ENCODE measurements at places on chromosomes 16 and 17.

DNA sequence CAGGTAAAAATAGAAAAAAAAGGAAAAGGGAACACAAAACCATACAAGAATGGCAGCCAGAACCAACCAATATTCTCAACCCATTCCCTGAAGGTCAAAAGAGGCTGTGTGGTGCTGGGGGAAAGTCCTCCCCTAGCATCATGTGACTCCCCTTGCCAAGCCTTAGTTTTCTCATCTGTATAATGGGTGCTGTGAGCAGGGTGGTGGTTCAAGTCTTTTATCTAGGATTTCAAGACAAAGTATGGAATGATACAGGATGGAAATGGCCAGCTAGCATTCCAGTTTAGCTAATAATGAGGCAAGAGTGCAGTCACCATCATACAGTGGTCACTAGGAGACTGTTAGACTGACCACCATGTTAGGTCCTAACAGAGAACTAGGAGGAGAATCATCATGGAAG, 20.7 kb downstream of the PSMB3 start:
- ATAC-seq = no peak

DNA sequence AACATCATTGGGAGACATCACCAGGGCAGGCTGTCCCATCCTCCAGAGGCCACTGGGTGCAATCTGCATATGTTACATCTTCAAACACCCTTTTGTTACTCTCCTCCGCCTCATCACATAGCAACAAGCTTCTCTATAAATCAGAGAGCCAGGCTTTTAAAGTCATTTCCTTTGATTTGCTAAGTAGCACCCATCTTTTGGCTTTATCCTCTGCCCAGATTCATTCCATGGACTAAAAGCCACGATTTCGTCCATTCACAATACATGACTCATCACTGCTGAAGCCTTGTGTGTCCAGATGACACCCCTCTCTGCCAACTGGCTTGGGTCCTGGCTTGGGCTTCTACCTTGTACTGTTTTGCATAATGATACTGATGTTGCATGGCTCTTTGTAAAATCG, 2.0 kb upstream of the KRT38 start:
- peak; percentile 89 for ATAC-seq

DNA sequence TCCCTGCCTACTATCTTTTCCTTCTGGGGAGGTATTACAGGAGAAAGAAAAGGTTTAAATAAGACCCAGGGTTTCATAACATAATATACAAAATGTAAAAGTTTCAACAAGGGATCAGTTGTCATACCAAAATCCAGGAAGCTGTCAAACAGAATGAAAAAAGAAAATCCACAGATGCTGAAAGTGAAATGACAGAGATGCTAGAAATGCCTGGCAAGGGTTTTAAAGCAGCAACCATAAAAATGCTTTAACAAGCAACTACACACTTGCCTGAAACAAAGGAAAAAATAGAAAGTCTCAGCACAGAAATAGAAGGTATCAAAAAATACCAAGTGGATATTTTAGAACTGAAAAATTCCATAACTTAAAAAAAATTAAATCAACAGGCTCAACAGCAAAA, 105.0 kb downstream of the C16orf78 start:
- no peak for ATAC-seq

GRCh38 chr16:24670623-24671454, 58.6 kb upstream of the TNRC6A start:
- peak; percentile 88 for ATAC-seq

- ATAC-seq = no peak
These were observed 51.3 kb upstream of the TMC5 start for GRCh38 chr16:19366391-19366790.

DNA sequence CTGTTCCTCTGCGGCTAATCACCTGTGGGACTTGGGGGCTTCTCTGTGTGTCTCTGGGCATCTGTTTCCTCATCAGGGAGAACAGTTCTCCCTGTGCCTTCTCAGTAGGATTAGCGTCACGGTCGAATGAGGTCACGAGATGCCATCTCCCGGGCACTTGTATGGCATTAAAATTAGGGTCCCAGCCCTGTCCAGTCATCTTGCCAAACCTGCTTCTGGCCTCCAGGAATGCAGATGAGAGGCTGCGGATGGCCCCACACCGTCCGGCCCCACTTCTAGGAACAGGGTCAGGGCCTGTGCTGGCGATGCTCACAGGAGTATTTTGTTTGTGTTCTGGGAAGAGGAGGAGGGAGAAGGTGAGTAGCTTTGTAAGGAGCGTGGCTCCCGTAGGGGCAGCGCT, 58.5 kb downstream of the OR1D5 start:
- ATAC-seq = no peak

GRCh38 chr16:13060932-13061331, 159.5 kb downstream of the SHISA9 start:
- no peak for ATAC-seq

- ATAC-seq = peak; percentile 5
These were observed 70.3 kb downstream of the RAI1 start for GRCh38 chr17:17751489-17752088.

GRCh38 chr17:37781451-37781850, 36.6 kb upstream of the HNF1B start:
- no peak for ATAC-seq

DNA sequence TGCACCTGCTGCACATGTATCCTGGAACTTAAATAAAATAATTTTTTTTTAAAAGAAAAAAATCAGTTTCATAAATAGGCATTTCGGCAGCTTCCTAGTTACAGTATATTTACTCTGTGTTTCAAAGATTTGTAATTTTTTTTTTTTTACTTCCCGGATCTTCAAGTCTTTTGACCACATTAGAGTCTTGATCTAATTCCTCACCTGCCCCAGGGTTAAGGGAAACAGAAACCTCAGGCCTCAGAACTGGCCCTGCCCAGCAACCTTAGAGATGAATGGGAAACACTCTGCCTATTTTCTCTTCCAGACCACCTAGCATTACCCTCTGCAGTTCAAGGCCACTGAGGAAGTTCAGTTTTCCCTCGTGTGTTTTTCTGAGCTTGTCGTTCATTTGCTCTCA, 304.0 kb downstream of the MAF start:
- no peak for ATAC-seq

DNA sequence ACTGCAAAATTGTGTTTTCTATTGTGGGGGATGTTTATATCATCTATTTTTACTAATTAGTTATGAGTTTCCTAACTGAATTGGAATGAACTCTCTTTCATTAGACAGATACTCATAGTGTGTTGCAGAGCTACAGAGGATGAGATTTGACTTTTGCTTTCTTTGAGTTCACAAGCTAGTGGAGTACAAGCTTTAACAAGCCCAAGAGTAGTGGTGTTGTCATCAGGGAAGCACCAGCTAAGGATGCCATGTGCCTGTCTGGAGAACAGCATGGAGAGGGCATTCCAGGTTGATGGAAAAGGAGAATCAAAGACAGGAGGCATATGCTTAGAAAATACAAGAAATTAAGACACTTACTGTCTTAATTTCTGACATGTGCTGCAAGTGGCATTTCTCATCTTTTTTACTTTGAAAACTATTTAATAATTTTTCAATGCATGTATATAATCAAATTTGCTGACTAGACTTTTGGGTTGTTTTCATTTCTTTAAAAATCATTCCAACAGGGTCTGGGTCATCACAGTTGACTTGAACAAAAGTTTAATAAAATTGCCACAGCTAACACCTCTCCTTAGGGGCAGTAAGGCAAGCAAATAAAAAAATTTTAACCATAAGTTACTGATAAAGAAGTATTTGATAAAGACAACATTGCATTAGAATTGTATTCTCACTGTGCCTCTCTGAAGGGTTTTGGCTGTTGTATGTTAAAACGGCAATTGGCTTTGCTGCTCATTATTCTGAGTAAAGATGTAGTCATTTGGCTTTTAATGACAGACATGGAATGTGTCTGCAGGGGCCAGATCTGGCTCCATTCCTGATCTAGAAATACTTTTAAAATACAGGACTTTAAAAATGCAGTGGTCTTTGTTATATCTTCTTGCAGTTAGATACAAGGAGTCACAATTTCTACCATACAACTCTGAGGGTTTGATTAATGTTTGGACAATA, 323.7 kb upstream of the CDH11 start:
- no peak for ATAC-seq

GRCh38 chr17:64491034-64491860, 5.6 kb downstream of the POLG2 start:
- ATAC-seq = no peak

DNA sequence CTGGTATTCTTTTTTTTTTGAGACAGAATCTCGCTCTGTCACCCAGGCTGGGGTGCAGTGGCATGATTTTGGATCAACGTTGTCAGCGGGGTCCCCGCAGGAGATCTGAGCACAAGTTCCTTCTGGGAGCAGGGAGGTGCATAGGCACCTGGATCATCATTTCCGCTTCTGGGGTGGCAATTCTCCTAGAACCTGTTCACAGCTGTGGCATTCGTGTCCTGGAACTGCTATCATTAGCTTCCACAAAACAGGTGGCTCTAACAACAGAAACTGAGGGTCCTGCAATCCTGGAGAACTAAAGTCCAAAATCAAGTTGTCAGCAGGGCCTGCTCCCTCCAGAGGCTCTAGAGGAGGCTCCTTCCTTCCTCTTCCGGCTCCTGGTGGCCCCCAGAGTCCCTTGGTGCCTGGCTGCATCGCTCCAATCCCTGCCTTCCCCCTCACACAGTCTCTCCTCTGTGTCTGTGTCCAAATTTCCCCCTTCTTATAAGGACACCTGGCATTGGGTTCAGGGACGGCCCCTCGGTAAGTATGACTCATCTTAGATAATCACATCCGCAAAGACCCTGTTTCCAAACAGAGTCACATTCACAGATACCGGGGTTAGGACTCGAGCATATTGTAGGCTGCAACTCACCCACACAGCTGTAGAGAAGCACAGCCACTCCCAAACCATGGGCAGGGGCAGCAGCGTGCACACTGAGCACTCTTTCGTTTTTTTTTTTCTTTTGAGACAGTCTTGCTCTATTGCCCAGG, 43.5 kb upstream of the KLHDC4 start:
- ATAC-seq = no peak

DNA sequence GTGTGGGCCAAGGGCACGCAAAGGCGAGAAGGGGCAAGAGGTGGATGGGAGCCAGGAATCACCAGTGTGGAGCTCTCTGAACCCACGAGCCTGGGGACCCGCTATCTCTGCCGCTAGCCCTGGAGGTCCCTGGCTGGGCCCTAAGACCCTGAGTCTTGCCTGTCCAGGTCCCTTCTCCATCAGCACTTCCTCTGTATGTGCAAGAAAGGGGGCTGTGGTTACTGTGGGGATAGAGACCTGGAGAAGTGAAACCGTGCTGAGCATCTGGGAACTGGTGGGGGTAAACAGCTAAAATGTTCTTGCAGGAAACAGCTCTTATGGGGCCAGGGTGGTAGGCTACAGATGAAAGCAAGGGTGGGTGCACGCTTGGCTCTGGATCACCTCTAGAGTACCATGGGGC, 3.1 kb downstream of the SPNS3 start:
- no peak for ATAC-seq

GRCh38 chr16:87367529-87367928, 16.0 kb downstream of the FBXO31 start:
- ATAC-seq = peak; percentile 17

GRCh38 chr17:29544066-29544465, 22.8 kb downstream of the ABHD15 start:
- ATAC-seq = no peak

DNA sequence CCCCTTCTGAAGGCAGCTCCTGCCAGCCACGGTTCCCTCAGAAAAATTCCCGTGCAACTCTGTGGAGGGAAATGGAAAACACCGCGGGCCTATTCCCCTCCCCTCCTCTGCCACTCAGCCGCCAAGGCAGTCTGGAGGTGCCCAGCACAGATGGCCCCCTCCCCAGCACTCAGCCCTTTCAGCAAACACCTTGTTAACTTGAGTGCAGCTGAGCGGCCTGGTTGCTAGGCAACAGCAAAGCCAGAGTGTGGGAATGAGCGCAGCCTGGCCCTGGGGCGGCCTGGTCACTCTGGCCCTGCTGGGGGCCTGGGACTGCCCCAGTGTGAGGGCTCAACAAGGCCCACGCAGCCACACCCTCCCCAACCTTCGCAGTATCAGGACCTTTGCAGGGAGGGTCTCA, 32.8 kb downstream of the CACNA1G start:
- peak; percentile 92 for ATAC-seq

DNA sequence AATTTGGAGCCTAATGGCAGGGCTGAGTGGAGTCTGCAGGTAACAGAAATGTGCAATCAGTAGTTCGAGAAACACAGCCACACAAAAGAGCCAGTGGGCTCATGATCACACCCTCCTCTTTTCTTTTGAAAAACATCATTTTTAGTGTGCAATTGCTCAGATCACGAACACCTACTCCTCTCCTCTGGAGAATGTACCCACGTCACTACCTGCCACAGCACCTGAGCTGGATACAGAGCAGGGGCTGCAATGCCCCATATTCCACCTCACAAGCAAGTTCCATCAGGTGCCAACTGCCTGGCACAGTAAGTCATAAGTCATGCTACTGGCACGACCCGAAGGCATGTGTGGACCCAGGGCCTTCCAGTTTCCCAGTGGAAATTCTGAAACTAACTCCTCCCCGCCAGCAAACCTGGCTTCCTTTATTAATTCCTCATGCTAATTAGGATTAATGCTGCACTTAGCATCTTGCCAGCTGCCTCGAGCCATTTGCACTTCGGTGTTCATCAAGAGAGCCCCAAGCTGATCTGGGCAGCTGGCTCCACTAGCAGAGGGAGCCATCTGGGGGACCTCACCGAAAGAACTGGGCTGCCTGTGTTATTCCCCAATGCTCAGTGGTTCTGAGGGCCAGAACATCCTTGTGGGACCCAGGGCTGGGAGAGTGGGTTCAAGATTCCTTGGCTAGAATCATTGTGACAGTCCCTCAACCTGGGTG, 2.4 kb downstream of the CACNG4 start:
- no peak for ATAC-seq

DNA sequence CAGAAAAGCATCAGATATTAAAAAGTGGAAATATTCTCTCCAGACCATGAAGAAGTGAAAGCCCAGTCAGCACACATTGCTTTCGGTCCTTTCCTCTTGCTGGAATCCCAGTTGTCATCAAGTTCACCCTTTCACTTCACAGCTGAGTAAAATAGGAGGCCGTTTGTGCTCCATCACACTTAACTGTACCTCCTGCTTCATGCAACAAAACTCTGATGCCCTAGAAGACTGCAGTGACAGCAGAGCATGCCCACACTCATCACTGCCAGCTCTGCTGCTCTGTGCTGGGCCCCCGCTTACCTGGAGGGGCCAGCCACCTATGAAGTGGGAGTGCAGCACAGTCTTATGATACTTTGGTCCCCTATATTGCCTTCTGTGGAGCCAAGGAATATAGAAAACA, 62.5 kb downstream of the N4BP1 start:
- no peak for ATAC-seq

DNA sequence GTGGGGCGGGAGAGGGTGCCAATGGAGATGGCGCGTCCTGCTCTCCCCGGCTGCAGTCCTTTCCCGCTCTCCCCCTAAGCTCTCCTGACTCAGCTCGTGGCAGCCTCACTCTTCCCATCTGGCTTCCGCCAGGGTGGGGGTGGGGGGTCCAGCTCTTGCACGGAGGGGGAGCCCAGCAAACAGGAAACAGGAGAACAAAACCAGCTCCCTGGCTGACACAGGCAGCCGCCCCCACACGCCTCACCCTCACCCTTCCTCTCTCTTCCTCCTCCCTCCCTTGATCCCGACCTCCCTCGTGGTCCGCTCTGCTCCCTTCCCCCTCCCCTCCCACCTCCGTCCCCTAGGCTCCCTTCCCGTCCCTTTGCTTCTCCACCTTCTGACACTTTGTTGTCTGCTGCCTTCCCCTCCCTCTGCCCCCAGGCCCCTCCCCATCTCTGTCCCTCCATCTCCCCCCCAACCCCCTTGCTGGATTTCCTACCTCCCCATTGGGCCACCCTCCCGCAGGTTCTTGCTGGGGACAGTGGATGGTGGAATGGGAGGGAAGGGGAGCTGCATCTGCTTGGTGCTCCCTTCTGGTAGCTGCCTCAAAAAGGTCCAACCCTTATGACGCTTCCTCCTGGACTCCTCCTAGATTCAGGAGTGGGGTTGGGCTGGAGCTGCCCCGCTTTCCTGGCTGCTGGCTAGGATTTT, 23.7 kb downstream of the ARHGAP23 start:
- ATAC-seq = peak; percentile 25

- ATAC-seq = peak; percentile 54
These were observed 8.8 kb upstream of the APRT start for GRCh38 chr16:88820385-88821025.

Measured in motor neuron (in vitro differentiated cells).